Pancreas (tissue), 10 donors: ENCODE measurements at places on chromosomes 5 and 9.
A peak's percentile ranks its signal among the peaks of the same experiment; 100 is the strongest.

GRCh38 chr9:35702696-35703095, 13.0 kb upstream of the TPM2 start:
- DNase-seq = no peak
- H3K4me3 ChIP-seq = no peak overlapping the region
- H3K27ac ChIP-seq = no peak overlapping the region
- no peaks in the 10 kb centered on the region for H3K27me3 ChIP-seq

DNA sequence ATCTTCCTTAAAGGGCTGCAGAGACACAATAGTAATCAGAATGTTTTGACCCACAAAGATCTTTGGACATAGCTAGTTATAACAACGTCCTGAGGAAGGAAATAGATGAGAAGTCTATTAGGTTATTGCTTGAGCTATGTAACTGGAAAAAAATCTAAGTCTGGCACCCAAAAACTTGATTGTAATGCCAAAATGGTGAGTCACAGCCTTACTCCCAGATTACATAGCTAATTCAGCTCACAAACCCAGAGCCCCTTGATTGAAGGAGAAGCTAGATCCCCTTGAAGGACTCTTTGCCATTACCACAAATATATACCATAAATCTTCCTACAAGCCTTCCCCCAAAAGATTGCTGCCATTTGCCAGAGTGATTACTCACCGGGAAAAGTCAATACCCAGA, 341.8 kb upstream of the KIF2A start:
- DNase-seq = no peak
- no peaks in the 10 kb centered on the region for H3K36me3 ChIP-seq
- H3K4me3 ChIP-seq = no peak overlapping the region
- no peaks in the 10 kb centered on the region for H3K27me3 ChIP-seq
- no peaks in the 10 kb centered on the region for H3K4me1 ChIP-seq
- H3K27ac ChIP-seq = no peak overlapping the region

DNA sequence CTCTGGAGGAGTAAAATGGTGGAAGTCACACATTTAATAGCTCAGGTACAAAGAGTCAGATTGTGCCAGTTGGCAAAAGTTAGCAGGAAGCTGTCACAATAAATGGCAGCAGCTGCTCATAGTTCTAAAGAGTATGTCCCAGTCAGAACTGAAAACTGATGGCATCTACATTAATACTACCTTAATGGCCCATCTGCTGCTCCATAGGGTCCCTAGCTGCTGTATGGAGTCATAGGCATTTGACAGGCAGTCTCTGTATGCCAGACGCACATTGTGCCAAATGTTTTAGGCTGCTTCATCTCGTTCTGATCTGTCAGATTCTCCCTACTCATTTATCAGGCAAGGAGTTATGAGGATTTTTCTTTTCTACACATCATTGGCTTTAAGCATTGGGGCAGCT, 515.8 kb upstream of the ARRDC3 start:
- DNase-seq = no peak
- no peaks in the 10 kb centered on the region for H3K27me3 ChIP-seq
- no peak overlapping the region for H3K27ac ChIP-seq
- no peaks in the 10 kb centered on the region for H3K36me3 ChIP-seq
- H3K4me1 ChIP-seq = no peaks in the 10 kb centered on the region
- H3K4me3 ChIP-seq = no peak overlapping the region

DNA sequence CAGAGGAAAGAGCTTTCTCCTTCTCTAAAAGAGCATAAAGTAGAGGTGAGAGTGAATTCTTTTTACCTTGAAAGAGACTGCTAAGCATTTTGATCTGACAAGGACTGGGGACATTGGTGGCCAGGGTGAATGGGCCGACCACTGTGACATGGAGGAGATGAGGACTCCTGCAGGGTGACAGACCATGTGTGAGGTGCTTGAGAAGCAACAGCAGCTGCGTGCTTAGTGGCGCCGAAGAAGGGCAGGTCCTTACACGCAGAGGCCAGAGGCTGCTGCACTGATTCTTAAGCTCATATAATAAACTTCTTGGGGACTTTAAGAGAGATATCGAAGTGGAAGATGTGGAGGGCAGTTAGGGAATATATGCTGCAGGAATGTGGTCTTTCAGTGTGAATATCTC, 8.7 kb upstream of the JAKMIP2 start:
- no peaks in the 10 kb centered on the region for H3K4me1 ChIP-seq
- H3K36me3 ChIP-seq = no peaks in the 10 kb centered on the region
- no peak overlapping the region for H3K4me3 ChIP-seq
- no peak for DNase-seq
- H3K27ac ChIP-seq = no peak overlapping the region

DNA sequence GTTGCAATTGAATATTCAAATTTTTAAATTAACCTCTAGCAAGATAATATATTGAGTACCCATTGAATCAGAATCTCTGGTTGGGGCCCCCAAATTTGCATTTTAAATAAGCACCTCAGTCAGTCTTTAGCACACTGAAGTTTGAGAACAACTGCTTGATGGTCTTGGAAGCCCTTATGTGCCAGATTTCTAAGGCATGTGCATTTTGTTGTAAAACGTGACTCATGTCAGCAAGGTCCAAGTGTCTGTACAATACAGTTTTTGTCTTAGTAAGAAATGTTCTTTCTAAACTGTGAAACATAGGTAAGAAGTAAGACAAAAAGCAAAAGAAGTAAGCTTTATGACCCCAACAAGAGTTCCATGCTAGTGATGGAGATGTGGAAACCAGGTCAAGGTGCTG, 59.1 kb upstream of the PHF2 start:
- H3K27ac ChIP-seq = no peak overlapping the region
- no peaks in the 10 kb centered on the region for H3K27me3 ChIP-seq
- no peak for DNase-seq

DNA sequence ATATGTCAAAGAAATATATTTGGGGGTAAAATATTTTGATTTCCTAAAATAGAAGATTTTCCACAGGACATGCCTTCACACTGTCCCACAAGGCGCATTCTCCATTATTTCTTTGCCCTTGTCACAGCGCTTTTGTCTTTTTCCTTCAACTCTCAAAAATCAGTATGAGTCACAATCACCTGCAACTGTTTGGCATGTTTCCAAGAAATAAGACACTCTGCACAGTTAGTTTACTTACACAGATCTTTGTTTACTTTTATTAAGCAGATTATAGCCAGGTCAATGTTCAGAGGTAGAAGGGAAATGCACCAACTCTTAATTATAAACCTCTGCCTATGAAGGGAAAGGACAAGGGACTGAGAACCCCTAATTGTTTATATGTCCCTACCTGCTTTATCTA, 9.5 kb downstream of the CEMIP2 start:
- H3K4me3 ChIP-seq = no peak overlapping the region
- peak overlapping the region; percentile 88 for H3K27ac ChIP-seq
- DNase-seq = no peak

DNA sequence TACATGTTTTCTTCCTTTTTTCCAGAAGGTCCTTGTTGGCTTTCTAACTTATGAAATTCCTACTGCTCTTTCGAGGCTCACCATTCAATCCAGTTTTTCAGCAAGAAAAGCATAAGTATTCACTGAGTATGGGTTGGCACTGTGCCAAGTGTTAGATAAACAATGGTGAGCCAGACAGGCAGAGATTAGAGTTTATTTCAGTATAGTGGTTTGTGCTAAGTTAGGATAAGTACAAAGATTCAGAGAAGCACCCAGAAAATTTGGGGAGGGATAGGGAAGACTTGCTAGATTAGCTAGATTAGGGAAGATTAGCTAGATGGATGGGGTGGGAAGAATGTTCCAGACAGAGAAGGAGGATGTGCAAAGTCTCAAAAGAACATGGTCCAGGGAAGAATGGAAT, 122.9 kb downstream of the OXCT1 start:
- no peaks in the 10 kb centered on the region for H3K4me1 ChIP-seq
- H3K36me3 ChIP-seq = no peaks in the 10 kb centered on the region
- H3K4me3 ChIP-seq = no peak overlapping the region
- no peaks in the 10 kb centered on the region for H3K27me3 ChIP-seq

DNA sequence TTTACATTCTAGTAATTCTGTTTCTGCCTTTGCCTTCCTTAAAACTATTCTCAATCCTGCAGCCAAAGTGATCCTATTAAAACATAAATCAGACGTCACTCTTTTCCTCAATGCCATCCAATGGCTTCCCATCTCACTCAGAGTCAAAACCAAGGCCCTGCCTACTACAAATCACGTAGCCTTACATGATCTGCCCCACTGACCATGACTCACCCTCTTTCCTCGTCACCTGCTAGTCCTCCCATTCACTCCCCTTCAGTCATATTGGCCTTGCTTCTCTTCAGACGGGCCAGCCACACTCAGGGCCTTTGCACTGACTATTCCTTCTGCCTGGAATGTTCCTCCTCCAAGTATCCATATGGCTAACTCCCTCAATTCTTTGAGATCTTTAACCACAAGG, 39.0 kb upstream of the DMXL1 start:
- no peak overlapping the region for H3K4me3 ChIP-seq
- no peaks in the 10 kb centered on the region for H3K27me3 ChIP-seq
- peaks cover under 1% of the 10 kb centered on the region for H3K4me1 ChIP-seq

DNA sequence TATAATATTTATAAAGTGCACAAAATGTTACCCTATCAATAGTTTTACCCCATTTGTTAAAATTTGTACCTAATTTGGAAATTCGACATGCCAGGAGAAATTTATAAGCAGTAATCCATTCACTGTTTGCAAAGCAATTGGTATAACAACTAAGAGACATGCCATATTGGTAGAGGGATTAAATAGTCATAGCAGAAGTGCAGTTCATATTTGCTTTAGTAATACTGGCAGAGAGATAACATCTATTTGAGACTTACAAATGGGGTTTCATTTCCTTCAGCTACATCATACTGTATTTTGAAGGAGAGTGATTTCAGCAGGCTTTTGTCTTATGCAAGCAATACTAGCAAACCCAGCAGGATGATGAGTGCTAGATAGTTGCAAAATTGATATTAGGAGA, 610.4 kb upstream of the CDH10 start:
- no peak overlapping the region for H3K27ac ChIP-seq
- H3K4me3 ChIP-seq = no peak overlapping the region
- no peaks in the 10 kb centered on the region for H3K4me1 ChIP-seq
- H3K27me3 ChIP-seq = no peaks in the 10 kb centered on the region
- DNase-seq = no peak
- no peaks in the 10 kb centered on the region for H3K36me3 ChIP-seq

GRCh38 chr5:3324421-3325101, 271.1 kb upstream of the IRX1 start:
- H3K4me1 ChIP-seq = no peaks in the 10 kb centered on the region
- H3K4me3 ChIP-seq = no peak overlapping the region
- H3K36me3 ChIP-seq = no peaks in the 10 kb centered on the region
- H3K27me3 ChIP-seq = no peaks in the 10 kb centered on the region
- H3K27ac ChIP-seq = no peak overlapping the region

DNA sequence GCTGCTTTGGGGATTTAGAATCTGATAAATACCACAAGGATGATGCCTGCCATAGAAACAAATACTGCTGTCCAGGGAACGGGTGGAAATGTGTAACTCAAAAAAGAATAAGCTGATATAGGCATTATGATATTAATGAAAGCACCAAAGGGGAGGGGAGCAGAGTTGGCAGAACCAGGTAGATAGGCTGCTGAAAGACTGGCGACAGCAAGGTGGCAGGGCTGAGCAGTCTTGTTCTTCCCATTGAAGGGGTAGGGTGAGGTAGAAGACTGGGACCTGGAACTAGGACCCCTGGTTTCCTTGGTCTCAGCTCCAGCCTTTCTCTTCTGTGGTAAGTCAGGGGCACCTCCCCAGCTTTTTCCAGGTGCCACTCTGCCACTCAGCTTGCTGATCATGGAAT, 31.4 kb upstream of the TMOD1 start:
- DNase-seq = no peak
- no peaks in the 10 kb centered on the region for H3K27me3 ChIP-seq
- H3K36me3 ChIP-seq = no peaks in the 10 kb centered on the region
- no peak overlapping the region for H3K27ac ChIP-seq

- H3K36me3 ChIP-seq = no peaks in the 10 kb centered on the region
- no peak overlapping the region for H3K4me3 ChIP-seq
- DNase-seq = no peak
- no peak overlapping the region for H3K27ac ChIP-seq
- H3K4me1 ChIP-seq = no peaks in the 10 kb centered on the region
- no peaks in the 10 kb centered on the region for H3K27me3 ChIP-seq
These were observed 182.0 kb downstream of the MUSK start for GRCh38 chr9:110850401-110851135.

DNA sequence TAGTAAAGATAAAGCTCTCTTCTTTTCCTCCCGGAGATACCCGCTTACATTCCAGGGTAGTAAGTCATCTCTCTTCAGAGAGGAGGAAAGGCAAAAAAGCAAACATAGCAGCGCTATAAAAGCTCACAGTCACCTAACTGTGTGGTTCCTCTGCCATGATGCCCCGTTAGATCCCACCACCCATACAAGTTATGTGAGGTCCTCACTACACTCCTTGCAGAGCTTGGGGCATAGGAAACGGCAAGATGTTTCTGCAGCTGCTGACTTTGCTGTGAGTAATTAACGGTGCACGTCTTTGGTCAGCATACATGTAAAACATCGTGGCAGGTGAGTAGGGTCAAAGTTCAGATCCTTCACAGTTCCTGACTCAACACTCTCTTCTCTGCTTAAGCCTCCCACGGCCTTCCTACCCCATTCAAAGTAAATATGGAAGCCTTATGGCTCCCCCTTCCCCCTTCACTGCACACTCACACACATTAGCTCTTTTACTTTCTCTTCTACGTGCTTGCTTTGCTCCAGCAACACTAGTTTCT, 218.9 kb downstream of the DIRAS2 start:
- DNase-seq = no peak
- no peak overlapping the region for H3K4me3 ChIP-seq
- H3K36me3 ChIP-seq = no peaks in the 10 kb centered on the region
- H3K27ac ChIP-seq = no peak overlapping the region
- H3K27me3 ChIP-seq = no peaks in the 10 kb centered on the region

- H3K27ac ChIP-seq = no peak overlapping the region
- H3K4me1 ChIP-seq = no peaks in the 10 kb centered on the region
- no peak overlapping the region for H3K4me3 ChIP-seq
- H3K36me3 ChIP-seq = no peaks in the 10 kb centered on the region
- DNase-seq = no peak
These were observed 98.5 kb upstream of the ABCA1 start for GRCh38 chr9:105026451-105026850.

- peaks cover 27% of the 10 kb centered on the region for H3K4me1 ChIP-seq
- DNase-seq = no peak
- H3K4me3 ChIP-seq = no peak overlapping the region
- H3K27ac ChIP-seq = no peak overlapping the region
These were observed 28.8 kb downstream of the GCNT4 start for GRCh38 chr5:75023368-75024159.
